Regular cardiac myocyte (primary cell): ENCODE measurements at places on chromosomes 5 and 9. TPM values are rescaled to one million over a fixed set of nuclear protein-coding genes. Genes with fewer than 3 reads are reported as not detected.

The PPP3R2 gene
- not detected in 2 replicates for total RNA-seq

The GABBR2 gene
- total RNA-seq, result 0.56 and 8.8 TPM in 2 replicates

The RASGRF2 gene
- total RNA-seq, result 3.9 and 5.4 TPM in 2 replicates

The KCNV2 gene
- total RNA-seq, result not detected in 2 replicates

The HTR1A gene
- not detected in 2 replicates for total RNA-seq

The SLC6A19 gene
- not detected in 2 replicates for total RNA-seq

The CLIC3 gene
- total RNA-seq, result 0.56 and 1.7 TPM in 2 replicates

The C8G gene
- total RNA-seq, result 0.19 TPM in 1 of 2 replicates, not detected in the other

The BHMT2 gene
- 0.58 and 3.7 TPM in 2 replicates for total RNA-seq

The SLC46A2 gene
- not detected in 2 replicates for total RNA-seq

The TLR4 gene
- total RNA-seq, result 43.1 and 58.5 TPM in 2 replicates

The FOXB2 gene
- not detected in 2 replicates for total RNA-seq

The TARS1 gene
- total RNA-seq, result 240 and 337 TPM in 2 replicates

The CCL21 gene
- total RNA-seq, result not detected in 2 replicates

The NR3C1 gene
- total RNA-seq, result 61.7 and 93.3 TPM in 2 replicates

The MEF2C gene
- 31.3 and 41.2 TPM in 2 replicates for total RNA-seq
